Natural killer cell treated with Interleukin-12 subunit alpha and Interleukin-12 subunit beta and Interleukin-15 and Interleukin-18, amount 100 ng/mL, for 72 hours (primary cell): ENCODE measurements at places on chromosomes 12 and 14. TPM values are rescaled to one million over a fixed set of nuclear protein-coding genes. Genes with fewer than 3 reads are reported as not detected.

DNA sequence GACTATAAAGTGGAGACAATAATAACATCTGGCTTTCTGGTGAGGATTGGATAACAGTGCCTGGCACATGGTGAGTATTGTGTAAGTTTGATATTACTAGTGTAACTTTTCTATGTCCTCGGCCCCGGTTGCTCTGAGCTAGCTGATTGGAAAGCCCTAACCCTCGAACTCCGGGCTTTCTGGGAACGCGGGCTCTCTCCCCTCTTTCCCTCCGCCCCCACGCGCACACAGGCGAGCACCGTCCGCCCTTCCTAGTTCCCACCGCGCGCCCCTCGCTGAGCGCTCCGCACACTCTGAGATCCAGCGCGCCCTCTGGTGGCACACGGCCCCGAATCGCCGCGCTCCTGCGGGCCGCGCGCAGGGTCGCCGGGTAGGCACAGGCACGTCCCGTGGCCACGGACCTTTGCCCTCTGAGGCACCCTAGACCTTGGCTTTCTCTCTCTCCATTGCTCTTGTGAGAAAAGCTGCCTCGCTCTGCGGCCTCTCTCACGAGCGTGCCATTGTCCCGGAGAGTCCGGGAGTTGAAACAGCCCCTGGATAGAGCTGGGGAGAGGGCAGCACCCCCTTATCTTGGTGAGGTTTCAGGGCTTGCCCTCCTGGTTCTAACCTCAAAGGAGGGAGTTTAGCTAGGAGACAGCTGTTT is 23.2 kb upstream of the ESRRB start:
- DNase-seq = no peak

GRCh38 chr14:51484485-51484884 is 167.2 kb upstream of the FRMD6 start:
- DNase-seq = no peak

GRCh38 chr12:106039242-106039641 is 99.5 kb downstream of the NUAK1 start:
- no peak for DNase-seq

GRCh38 chr12:21644516-21644915 is 13.1 kb downstream of the LDHB start:
- DNase-seq = no peak

The TMEM52B gene
- total RNA-seq = not detected

The JDP2 gene
- 0.61 TPM for total RNA-seq

The DUSP16 gene
- 22.8 TPM for total RNA-seq

DNA sequence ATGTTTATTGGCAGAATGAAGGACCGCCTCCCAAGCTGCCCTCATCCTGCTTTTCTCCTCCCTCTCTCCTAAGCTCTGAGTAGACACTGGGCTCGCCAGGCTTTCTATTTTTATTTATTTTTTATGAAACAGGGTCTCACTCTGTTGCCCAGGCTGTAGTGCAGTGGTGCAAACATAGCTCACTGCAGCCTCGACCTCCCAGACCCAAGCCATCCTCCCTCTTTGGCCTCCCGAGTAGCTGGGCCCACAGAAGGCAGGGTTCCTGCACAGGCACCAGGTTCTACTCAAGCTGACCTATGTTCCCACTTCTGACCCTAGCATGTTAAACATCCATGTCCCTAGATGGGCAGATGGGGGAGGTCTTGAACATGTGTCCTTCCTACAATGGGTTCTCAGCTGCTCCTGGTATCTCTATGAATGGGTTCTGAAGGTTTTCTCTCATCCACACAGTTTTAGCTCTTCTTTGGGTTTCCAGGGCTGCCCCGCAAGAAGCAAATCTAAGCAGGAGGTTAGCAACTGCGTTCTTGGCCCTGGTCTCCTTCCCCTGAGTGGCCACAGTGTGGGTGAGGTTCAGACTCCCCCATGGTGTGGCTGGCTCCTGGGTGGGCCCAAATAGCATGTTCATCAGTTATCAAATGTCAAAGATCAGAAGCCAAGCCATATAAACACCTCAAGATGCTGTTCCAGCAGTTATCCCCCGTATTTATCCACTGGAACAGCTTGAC is 167.3 kb downstream of the ZFP36L1 start:
- DNase-seq = no peak

DNA sequence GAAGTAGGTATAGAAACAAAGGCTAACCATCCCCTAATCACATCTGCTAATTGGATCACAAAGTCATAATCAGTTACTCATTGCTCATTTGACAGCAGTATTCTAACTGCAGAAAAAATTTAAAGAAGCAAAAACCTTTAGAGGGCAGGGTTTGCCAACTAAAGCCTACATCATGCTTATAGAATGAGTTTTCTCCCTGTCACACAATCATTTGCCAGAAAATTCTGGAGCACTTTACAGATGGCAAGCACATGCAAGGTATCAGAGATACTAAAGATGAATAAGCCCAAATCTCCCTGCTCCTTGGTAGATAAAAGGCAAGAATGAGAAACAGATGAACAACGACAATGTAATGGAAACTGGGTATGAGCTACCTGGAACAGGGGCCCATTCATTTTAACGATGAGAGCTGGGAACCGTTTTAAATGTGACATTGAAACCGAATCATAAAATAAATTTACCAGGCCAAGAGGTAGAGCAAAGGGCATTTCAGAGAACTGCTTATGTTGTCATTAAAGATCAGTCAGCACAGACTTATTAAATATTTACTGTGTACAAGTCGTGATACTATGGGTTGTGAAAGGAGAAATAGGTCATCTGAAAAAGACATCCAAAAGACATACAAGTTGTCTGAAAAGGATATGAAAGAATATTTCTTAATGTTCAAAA is 211.4 kb upstream of the ABCD2 start:
- DNase-seq = no peak

DNA sequence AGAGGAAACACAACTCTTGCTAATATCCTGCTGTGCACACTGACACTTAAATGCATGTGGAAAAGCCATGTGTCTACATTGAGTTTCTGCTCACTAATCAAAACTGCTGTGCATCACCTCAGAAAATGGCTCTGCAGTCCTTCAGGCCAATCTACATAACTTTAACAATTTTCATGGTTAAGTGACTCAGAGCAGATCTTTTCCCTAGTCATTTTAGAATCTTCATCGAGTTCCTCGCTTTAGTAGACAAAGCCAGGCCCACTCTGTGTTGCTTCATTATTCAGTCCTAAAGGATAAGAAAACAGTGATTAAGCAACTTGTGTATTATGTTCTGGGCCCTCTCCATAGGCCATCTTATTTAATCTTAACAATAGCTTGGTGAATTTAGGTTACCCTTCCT is 250.0 kb downstream of the KCNC2 start:
- no peak for DNase-seq

DNA sequence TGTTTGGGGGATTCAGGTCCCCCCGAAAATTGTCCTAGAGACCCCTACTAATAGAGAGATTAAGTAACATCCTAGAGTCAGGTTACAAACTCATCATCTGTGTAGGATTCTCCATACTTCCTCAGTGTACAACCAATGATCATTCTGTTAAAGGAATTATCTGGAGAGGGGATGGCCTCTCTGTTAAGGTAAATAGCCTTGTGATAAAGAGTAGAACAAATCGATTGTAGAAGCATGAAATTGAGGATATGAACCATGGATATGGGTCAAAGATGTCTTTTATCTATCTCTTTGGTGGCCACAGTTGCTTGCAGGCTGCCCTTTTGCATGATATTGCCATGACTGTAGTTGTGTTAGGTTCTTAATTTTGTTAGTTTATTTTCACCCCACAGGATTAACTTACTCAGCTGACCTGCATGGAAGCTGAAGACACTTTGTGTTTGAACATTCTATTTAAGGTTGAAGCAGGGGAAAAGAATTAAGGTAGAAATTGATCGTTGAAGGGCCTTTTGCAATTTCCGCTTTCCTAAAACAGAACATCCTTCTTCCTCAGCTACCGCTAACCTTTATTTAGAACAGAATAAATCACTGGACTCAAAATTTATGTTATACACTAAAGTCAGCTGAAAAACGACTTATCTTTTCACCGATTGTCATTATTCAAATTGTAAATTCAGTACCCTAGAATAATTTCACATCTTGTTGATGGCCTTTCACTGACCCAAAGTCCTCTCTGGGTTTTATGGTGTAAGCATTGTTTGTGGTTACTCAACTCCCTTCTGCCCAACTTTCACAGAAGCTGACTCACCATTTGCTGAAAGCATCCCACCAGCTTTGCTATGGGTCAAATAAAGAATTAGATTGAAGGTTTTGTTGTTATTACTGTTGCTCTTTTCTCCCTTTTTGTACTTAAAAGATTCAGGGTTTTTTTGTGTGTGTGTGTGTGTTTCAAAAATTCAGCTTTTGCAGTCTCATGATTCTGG is 52.3 kb downstream of the IRAK3 start:
- DNase-seq = peak; percentile 69

The CHGA gene
- not detected for total RNA-seq

- DNase-seq = no peak
Observed at GRCh38 chr12:93698307-93699092, 21.3 kb downstream of the CRADD start.

DNA sequence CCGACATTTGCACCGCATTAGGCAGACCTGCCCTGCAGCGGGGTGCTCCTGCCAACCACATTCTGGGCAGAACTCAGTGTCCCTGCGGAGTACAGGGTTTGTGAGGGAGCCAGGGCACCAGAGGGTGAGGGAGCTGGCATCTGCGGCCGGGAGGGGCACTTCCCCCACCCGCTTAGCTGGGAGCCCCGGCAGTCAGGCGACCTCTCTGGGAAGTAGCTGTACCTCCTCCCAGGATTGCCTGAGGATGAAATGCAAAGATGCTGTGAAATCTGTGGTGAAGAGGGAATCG is 58.6 kb downstream of the ANKRD9 start:
- DNase-seq = no peak

GRCh38 chr12:108798551-108799221 is 58.7 kb downstream of the SSH1 start:
- DNase-seq = peak; percentile 16

GRCh38 chr12:86172913-86173443 is 83.2 kb downstream of the MGAT4C start:
- DNase-seq = no peak

DNA sequence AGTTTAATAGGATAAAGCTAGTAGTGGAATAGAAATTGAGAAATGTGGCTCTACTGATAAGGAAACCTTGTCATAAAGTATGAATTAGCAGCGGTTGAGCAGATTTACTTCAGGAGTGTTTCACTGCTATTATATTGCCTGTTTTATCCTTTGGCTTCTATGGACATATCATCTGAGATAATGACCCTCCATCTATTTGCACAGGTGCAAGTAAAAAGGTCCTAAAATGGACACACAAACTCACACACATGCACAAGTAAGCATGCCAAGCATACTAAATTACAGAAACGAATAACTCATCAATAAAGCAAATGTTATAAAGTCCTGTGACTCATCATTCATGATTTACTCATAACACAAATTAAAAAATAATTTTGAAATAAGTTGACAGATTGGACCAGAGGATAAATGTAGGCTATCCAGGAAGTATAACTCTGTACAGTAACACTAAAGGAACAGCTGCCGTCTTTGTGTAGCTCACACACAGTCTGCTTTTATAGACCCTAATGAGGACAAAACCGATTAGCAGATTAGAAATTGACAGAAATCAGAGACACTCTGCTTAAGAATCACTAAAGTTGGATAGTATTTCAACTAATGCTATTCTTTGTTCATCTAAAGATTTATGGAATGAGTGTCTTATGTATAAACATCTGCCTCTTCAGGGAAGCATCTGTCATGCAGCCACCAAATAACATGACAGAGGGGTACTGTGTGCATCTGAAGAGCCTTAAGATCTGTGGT is 73.9 kb downstream of the SYT1 start:
- DNase-seq = no peak

The ACADS gene
- 12.8 TPM for total RNA-seq

The OAS1 gene
- 2.8 TPM for total RNA-seq

The ST8SIA1 gene
- total RNA-seq = 0.19 TPM

The TMPRSS12 gene
- total RNA-seq = not detected

DNA sequence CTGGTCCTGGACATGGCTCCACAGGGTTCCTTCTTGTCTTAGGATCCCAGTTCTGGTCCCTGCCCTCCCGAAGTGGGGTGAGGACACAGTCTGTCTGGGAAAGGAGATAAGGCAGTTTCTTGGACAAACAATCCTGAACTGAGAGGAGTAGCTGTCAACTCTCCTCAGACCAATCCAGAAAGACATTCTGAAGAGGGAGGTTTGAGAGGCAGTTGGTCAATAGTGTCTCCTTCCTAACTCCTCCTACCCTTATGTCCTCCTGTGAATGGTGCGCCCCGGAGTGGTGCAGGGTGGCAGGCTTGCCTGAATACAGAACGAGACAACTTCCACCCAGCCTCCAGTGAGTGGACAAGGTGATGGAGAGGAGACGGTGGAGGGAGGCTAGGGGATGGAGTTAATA is 15.4 kb upstream of the ASIC1 start:
- no peak for DNase-seq

DNA sequence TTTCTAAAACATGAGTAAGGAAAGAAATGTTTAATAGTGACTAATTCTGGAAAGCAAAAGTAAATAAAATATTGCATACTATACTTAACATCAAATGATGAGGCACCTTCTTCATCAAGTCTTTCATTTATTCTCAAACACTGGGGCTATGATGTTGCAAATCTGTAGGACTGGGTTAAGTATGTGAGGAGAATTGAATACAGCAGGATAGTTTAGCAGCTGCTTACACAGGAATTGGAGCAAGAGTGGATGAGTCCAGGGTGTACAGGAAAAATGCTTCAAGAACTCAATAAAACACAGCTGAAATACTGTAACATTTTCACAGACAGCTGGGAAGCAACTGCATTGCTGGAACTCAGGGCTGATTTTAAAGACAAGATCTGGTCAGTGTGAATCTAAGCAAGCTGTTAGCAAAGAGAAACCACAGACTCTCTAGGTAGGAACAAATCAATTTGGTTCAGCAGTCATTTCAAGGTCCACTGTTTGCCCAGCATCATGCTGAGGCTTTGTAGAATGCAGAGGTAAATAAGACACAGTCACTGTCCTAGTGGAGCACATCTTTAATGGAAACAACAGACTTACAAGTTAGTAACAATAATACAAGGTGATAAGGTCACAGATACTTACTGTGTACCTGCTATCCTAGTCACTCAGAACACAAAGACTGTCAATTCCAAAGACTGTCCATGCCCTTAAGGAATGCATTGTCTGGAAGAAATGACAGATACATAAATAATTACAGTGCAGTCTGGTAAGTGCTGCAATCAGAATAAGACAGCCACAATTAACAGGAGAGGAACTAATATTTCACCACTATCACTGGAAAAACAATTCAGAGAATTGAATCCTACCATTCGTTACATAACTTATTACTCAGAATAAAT is 96.8 kb upstream of the DACT1 start:
- no peak for DNase-seq

The DYRK4 gene
- total RNA-seq = 30.2 TPM

The RAB21 gene
- total RNA-seq = 50.0 TPM

The MOK gene
- 5.9 TPM for total RNA-seq

- DNase-seq = no peak
Observed at GRCh38 chr14:89162586-89162985, 254.4 kb downstream of the FOXN3 start.
